ENCODE measurements at places on chromosomes 2 and 18. TPM values are rescaled to one million over a fixed set of nuclear protein-coding genes. Genes with fewer than 3 reads are reported as not detected.

The STPG4 gene
- 1.2 TPM for total RNA-seq

The RAB27B gene
- 9.8 TPM for total RNA-seq

The STAMBP gene
- 37.1 TPM for total RNA-seq

The SERPINB5 gene
- total RNA-seq: 24.2 TPM

The ABCG8 gene
- total RNA-seq: not detected

The RAB17 gene
- under 0.01 TPM for total RNA-seq

The ANKRD29 gene
- total RNA-seq: 0.11 TPM

The GEN1 gene
- total RNA-seq: 15.2 TPM

The SERPINB10 gene
- total RNA-seq: not detected

The TRIM43 gene
- total RNA-seq: 0.33 TPM

The C2orf81 gene
- 3.1 TPM for total RNA-seq

The BCL11A gene
- 41.6 TPM for total RNA-seq

The PTPN4 gene
- total RNA-seq: 51.2 TPM

The PKDCC gene
- 1.1 TPM for total RNA-seq

The DSG2 gene
- total RNA-seq: 203 TPM

The TEKT4 gene
- total RNA-seq: not detected

The SERPINB13 gene
- not detected for total RNA-seq

The LAMA1 gene
- total RNA-seq: 2.0 TPM

The NPAS2 gene
- total RNA-seq: 23.9 TPM

The CCNYL1 gene
- 9.0 TPM for total RNA-seq

The CD207 gene
- total RNA-seq: not detected

The CAVIN2 gene
- 4.2 TPM for total RNA-seq

The ALPI gene
- total RNA-seq: not detected

The C2orf15 gene
- total RNA-seq: 0.79 TPM

The KLF7 gene
- total RNA-seq: 4.3 TPM

The WDR75 gene
- total RNA-seq: 34.9 TPM

The SF3B6 gene
- 102 TPM for total RNA-seq

The DUSP19 gene
- 0.79 TPM for total RNA-seq

The IL1F10 gene
- not detected for total RNA-seq

The SMCHD1 gene
- total RNA-seq: 66.7 TPM

The VWC2L gene
- total RNA-seq: under 0.01 TPM

The LBX2 gene
- total RNA-seq: 1.8 TPM

The CDH2 gene
- total RNA-seq: 10.3 TPM

The PLGLB1 gene
- total RNA-seq: 1.1 TPM

The ZBTB7C gene
- total RNA-seq: not detected

The EVA1A gene
- 88.3 TPM for total RNA-seq

The ST8SIA5 gene
- not detected for total RNA-seq
